HFFc6 (cell line): ENCODE measurements at places on chromosomes 5 and 9. TPM values are rescaled to one million over a fixed set of nuclear protein-coding genes. Genes with fewer than 3 reads are reported as not detected.

ADAMTS12 gene
- 42.2 to 52.0 TPM (median 43.3 TPM) in 3 replicates for total RNA-seq

CHSY3 gene
- 0.07 to 0.18 TPM in 2 of 3 replicates, not detected in the other for total RNA-seq

FUT7 gene
- not detected in 3 replicates for total RNA-seq

GTF3C4 gene
- total RNA-seq = 15.2 to 17.2 TPM (median 16.9 TPM) in 3 replicates

PRRC2B gene
- 141 to 164 TPM (median 158 TPM) in 3 replicates for total RNA-seq

COMMD10 gene
- total RNA-seq = 20.9 to 23.7 TPM (median 21.2 TPM) in 3 replicates

CTSV gene
- 0.07 to 0.17 TPM (median 0.15 TPM) in 3 replicates for total RNA-seq

LHX3 gene
- total RNA-seq = not detected in 3 replicates

GRCh38 chr5:135229122-135229521 is 169.9 kb downstream of the MACROH2A1 start:
- no peak for DNase-seq

GRCh38 chr9:34576597-34577399 is 12.7 kb downstream of the CNTFR start:
- no peak for DNase-seq

DNA sequence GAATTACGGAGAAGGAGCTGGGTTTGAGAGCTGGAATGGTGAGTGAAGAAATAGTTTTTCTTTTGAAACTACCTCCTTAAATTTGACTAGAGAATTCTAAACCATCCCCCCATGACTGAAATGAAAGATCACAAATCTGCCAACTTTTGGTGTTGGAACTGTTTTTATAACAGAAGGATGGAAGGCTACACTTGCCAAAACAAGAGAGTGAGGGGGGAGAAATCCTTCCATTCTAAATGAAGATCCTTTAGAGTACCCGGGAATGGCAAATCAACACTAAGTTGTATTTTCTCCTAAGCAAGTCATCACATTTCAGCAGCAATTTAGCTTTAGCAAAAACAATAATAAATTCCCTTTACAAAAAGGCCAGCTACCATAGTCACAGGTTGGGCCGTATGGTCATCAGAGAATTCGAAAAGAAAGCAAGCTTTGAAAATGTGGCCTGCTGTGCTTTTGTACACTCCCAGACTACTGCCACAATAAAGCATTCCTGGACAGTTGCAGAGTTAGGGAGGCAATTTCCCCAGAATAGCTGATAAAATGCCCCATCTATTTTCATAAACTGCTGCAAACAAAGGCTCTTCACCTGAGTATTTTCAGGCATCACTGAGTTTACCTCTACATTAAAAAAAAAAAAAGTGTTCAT is 25.0 kb upstream of the FREM1 start:
- DNase-seq = no peak

DNA sequence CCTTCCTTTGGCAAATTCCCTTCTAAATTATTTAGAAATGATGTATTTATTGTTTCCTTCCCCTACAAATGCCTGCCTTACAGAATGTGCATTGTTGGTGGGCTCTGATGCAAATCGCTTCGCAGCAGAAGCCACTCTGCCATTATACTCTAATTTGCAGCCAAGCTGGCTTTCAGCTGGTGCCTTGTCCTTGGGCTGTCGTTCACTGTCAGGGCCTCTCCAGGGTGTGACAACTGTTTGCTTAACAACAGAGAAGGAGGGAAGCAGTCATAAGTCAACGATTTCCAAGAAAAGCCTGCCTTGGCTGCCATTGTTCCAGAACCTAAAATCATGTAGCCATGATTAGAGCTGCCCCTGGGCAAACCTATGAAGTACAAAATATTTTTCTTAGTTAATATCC is 260.1 kb upstream of the RGMB start:
- DNase-seq = no peak

DNA sequence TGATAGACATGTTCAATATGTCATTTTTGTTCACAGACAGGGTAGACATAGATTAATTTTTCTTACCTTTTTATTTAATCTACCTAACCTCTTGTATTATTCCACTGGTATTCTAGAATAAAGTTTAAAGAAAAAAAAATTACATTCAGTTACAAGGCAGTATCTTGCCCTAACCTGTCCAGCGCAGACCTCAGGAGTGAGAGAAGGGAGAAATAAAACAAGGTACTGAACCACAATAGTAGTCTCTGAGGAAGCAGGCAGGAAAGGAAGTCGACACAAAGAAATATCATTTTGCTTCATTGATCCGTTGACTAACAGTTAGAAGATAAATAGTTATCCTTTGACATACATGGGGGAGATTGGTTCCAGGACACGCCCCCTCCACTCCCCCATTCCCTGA is 12.5 kb upstream of the ADAMTSL1 start:
- no peak for DNase-seq

DNA sequence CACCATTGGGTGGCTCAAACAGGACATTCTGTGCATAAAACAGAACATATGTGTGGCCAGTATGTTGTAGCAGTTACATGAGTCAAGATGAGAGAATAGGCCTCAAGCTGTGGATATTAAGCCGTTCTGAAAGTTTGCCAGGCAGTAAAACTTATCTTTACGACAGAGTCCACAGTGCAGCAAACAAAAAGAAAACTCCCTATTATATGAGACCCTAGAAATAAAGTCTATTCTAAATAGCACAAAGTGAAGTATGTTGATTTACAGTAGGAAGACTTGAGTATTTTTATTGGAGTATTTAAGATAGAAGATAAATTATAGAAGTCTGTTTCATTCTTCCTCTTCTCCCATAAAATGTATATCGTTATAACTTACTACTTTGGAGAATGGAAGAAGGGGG is 271.5 kb downstream of the ADGRV1 start:
- DNase-seq = no peak

DNA sequence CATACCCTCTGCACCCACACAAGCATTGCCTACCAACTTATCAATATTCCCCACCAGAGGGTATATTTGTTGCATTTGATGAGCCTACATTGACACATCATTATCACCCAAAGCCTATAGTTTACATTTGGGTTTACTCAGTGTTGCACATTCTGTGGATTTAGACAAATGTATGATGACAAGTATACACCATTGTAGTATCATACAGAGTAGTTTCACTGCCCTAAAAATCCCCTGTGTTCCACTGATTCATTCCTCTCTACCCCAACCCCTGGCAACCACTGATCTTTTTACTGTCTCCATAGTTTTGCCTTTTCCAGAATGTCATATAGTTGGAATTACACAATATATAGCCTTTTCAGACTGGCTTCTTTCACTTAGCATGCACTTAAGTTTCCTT is 85.7 kb upstream of the CPLX2 start:
- DNase-seq = no peak

- no peak for DNase-seq
These were observed 25.6 kb downstream of the FER start for GRCh38 chr5:108773330-108773729.

- DNase-seq = no peak
These were observed 329.4 kb downstream of the ARRDC3 start for GRCh38 chr5:91053741-91054025.

DNA sequence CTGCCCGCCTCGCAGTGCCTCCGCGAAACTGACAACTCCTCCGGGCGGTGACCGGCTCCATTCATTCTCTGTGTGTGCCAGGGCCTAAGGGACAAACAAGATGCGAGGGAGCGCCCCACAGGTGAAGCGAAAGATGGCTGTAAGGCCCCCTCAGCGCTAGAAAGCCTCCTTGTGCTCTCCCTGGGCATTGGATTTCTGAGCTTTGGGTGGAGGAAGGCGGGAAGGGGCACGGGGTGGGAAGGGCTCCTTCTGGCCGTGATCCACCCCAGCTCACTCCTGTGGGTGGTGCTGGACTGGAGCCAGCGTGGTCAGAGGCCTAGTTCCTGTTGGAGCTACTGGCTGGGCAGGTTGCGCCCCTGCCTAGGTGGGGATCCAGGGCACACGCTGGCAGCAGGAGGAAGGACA is 943 bp downstream of the GALNT12 start:
- DNase-seq = no peak

DNA sequence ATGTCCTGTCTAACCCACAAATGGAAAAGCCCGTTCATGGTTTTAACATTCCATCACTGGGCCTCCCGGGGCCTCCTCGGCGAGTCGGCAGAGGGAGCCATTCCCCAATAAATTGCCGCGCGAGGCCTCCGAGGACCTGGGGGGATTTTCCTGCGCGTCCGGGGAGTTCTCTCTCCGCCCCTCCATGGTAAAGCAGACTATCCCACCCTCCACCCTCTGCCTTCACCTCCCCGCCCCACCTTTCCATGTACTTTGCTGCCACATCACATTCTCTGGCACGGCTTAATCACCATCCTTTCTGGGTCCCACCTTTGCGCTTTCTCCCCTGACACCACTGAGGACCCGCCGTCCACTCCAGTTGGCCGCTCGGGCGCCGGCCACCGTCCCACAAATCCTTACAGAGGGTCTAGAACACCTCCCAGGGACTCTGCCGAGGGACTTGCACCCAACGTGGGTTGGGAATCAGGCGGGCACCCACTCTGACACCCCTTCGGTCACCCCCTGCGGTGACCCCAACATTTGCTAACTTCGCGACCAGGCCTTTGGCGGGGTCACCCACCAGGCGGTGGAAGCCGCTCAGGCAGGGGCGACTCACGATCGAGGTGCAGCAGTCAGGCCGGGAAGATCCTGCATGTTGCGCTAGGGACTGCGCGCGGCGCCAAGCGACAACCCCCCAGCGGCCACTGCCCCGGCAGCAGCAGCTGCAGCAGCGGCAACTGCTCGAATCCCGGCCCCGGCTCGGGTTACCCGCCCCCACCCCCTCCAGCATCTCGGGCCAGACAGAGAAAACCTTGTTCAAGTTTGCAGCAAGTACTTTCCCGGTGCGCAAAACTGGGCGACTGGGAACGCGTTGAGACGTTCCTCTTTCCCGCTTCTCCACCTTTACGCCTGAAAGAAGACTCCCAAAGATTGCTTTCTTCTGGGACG is at the start of gene MEGF10:
Gene MEGF10 (plus strand): TSS at position 778 of the 927 bp plus-strand sequence. CDS start 40,513 bp downstream, outside the sequence.
- no peak for DNase-seq

DNA sequence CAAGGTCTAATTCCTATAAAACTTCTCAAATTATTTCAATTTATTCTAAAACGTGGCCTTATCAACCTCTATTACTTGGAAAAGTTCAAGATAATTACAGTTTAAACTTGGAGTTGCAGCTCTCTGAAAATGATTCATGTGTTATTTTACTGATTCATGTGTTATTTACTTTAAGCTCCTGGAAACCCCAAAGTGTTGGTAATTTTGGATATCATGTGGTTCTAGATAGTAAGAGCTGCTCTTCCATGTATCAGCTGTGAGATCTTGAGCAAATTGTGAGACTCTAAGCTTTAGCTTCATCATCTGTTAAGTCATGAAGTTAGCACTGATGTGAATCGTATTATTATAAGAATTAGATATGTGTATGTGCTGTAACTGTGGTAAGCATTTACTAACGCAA is 749.2 kb downstream of the TLE4 start:
- DNase-seq = no peak

DNA sequence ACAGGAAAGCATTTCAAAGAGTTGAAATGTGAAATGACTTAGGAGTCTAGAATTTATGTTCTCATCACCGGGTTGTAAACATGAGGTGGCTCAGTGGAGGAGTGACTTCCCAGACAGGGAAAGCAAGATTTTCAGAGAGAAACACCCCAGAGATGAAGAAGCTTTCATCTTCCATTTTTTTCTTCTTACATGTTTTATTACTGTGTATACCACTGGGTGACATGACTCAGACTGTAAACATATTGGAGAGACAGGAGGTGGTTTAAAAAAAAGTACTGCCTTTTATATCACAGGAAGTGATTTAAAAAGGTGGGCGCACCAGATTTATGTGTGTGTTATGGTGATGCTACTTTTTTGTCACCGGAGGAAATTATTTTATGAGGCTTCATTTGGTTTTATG is 209.1 kb upstream of the TUT7 start:
- peak; percentile 61 for DNase-seq

DNA sequence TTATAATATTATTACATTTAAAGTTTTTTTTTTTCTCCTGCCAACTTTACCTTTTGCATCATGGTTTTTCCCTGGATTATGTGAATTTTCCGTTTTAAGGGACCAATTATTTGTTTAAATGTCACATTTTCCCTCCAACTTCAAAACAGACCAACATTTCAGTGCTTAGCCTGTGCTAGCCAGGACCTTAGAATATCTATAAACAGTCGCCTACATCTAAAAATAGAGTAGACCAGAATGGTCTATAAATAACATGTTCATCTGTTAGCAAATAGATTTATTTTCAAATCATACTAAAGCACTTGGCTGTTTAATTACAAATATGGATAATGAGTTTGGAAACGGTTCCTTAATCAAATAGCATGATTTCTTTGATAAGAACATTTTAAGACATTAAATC is 192.0 kb downstream of the FBN2 start:
- no peak for DNase-seq

DNA sequence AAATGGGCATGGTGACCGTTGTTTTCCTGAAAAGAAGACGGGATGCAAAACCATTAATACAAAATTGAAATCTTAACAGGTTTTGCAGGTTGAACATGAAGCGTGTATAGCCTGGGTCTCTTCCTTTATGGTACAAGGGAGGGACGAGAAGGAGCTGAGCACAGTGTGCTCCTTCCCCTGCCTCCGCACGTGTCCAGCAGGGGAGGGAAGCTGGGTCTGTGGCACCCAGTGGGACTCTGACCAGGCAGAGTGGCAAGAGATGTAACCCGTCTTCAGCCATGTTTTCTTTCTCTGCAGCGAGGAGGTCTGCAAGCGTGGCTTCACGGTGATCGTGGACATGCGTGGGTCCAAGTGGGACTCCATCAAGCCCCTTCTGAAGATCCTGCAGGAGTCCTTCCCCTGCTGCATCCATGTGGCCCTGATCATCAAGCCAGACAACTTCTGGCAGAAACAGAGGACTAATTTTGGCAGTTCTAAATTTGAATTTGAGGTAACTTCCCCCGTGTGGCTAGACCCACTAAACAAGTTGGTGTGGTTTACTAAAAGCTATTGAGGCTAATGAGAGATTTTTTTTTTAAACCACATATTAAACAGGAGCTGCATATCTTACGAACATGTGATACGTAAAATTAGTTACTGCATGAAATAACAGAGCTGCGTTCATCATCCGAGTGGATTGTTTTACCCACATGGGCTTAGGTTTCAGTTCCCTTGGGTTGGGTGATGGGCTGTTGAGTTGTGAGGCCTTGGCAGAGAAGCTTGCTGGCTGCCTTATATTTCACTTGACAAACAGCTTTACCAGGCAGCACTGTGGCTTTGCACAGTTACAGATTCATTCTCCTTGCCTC is 143.7 kb downstream of the TRIO start:
- DNase-seq = no peak

DNA sequence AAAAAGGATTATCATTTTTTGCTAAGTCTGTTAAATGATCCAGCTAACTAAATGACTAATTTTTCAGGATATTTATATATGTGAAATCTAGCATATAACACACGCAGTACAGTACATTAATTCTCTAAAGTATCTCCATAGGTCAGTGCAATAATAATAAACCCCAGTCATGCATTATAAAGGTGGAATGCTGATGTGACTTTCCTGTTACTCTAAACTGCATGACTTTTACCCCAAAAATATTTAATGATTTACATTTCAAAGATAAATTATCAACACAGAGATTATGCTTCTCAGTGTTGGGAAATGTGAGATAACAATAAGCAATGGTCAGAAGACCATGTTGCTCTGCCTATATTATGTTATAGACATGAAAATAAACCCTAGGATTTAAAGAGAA is 34.1 kb upstream of the PAM start:
- DNase-seq = no peak

GRCh38 chr5:13909271-13909670 is 35.2 kb downstream of the DNAH5 start:
- no peak for DNase-seq
